Stimulated activated CD8-positive, alpha-beta memory T cell treated with anti-CD3 and anti-CD28 coated beads, Interleukin-15, amount 100 ng/mL, for 24 hours (primary cell): ENCODE measurements at places on chromosomes 7 and 10.

DNA sequence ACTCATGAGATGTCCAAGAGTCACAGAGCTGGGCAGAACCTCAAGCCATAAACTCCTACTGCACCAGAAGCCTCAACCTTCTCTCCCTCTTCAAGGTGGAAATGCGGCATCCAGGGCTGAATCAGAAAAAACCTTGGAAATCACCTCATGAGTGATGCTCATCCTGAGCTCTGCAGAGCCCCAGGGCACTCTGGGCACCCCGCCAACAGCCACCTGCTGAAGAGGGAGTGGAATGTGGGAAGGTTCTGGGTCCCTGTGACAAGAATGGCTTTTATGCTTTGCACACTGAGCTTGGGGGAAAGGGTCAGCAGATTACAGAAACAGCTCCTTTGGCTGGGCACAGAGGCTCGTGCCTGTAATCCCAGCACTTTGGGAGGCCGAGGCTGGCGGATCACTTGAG, 18.8 kb downstream of the NUDT1 start:
- no peak for DNase-seq

GRCh38 chr10:97676770-97677581, 10.1 kb downstream of the AVPI1 start:
- no peak for DNase-seq

GRCh38 chr10:110962443-110962842, 43.0 kb downstream of the SHOC2 start:
- DNase-seq, result no peak

DNA sequence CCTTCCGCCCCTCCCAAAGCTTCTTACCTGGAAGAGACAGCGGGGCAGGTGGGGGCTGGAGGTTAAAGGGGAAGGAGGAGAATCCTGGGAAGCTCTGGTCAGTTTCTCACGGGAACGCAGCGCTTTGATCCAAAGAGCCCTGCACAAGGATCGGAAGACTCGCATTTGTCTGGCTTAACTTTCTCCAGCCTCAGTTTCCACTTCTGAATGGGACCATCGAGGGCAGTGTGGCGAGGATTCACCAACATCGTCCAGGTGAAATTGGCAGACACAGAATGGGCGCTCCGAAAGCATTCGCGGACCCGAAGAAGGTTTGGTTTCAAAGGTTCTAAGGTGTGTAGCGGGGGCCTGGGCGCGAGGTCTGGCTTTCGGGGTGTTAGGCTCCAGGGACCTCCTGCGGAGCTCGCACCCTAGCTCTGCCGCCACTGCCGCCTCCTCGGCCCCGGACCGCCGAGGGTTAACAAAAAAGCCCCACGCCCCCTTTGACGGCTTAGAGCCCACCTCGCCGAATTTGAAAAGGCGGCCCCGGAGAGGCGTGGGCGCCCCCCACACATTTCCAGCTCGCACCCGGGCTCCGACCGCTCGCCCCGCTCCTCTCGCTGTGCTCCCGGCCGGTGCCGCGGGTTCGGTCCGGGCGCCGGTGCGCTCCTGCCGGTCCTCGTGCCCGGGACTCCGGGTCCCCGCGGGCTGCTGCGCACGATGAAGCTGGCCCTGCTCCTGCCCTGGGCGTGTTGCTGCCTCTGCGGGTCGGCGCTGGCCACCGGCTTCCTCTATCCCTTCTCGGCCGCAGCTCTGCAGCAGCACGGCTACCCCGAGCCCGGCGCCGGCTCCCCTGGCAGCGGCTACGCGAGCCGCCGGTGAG, at the start of gene COL26A1:
TSS of gene COL26A1 (plus strand) at position 542 of the 862 bp plus-strand sequence. CDS start at position 700, 158 bp downstream.
- DNase-seq, result no peak

- no peak for DNase-seq
Measured at GRCh38 chr7:27399791-27400567, 157.4 kb downstream of the EVX1 start.

- DNase-seq, result no peak
Measured at GRCh38 chr7:44284216-44284615, 41.2 kb downstream of the CAMK2B start.

DNA sequence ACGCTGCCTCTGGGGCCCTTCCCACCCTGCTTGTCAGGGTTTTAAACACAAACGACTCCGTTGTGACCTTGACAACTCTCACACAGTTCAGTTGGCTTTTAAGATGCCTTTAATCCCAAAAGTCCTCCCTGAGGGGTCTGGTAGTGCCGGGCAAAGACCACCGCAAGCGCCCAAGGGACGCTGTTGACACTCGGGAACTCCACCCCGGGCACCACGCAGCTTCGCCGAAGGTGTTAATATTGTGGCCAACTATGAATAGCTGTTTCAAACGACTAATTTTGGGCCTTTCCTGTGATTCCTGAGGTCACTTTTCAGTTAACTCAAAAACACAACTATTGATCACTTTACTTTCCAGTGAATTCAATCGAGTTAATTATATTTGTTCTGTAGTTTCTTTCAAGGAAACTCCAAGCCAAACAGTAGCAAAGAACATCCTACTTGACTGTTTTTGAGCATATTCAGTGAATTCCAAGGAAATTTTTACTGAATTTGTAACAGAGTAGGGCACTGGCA, 958 bp upstream of the ESYT2 start:
- no peak for DNase-seq

DNA sequence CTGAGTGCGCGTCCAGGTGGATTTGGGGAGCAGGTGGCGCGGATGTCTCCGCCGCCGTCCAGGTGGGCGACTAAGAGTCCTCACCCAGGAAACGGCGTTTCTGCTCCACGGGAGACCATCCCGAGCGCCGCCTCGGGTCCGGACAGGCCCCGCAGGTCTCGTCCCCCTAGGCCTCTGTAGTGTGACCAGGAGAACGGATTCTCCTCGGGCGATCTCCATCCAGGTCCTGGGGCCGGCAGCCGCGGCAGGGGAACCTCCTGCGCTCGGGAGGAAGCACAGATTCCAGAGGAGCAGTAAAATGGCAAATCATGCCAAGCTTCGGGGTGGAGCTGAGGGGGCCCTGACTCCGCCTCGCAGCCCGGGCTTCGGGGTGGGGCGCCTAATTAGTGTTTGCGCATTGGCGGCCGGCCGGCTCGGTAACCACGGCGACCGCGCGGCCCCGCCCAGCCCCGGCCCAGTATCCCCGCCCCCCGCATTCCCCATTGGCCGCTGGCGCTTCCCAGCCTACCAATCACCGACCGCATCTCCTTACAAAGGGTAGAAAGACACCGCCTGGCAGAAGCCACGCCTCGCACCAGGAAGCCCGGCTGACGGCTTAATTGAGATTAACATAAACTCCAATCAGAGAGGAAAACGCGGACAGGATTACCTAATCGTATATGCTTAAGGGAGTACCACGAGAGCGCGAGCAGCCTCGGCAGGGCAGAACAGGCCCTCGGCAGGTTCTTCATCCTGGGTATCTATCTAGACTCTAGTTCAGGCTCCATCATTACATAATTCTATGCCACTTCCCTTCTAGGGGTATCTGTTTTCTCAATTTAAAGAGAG, 168.6 kb downstream of the ARHGAP12 start:
- peak; percentile 86 for DNase-seq
